Activated CD4-positive, alpha-beta T cell treated with anti-CD3 and anti-CD28 coated beads, Interleukin-2, amount 10 ng/mL, durations not matched to agents 7 days and 5 days (primary cell): ENCODE measurements at places on chromosomes 4 and X. TPM values are rescaled to one million over a fixed set of nuclear protein-coding genes. Genes with fewer than 3 reads are reported as not detected.

TEX13D gene
- total RNA-seq, result not detected

ENOX2 gene
- total RNA-seq, result 13.9 TPM

ENAM gene
- 0.46 TPM for total RNA-seq

LDB2 gene
- total RNA-seq, result not detected

HPSE gene
- 24.6 TPM for total RNA-seq

GALNT7 gene
- 21.6 TPM for total RNA-seq

P2RY8 gene
- 107 TPM for total RNA-seq

SPANXD gene
- not detected for total RNA-seq

UGT2B11 gene
- not detected for total RNA-seq

NDP gene
- not detected for total RNA-seq

INTS6L gene
- total RNA-seq, result 32.5 TPM

UXT gene
- 187 TPM for total RNA-seq

MAP3K15 gene
- 0.07 TPM for total RNA-seq

SPANXA2 gene
- not detected for total RNA-seq

KIAA1210 gene
- not detected for total RNA-seq

TAPT1 gene
- total RNA-seq, result 49.6 TPM

DNAJB14 gene
- total RNA-seq, result 47.1 TPM

RNF212 gene
- total RNA-seq, result 3.5 TPM

AMOT gene
- total RNA-seq, result 0.69 TPM

SRPK3 gene
- total RNA-seq, result not detected

G3BP2 gene
- total RNA-seq, result 135 TPM

CENPE gene
- total RNA-seq, result 74.6 TPM

LRCH2 gene
- total RNA-seq, result not detected

CLDN34 gene
- total RNA-seq, result not detected

EVC gene
- 0.69 TPM for total RNA-seq
